Stimulated activated CD8-positive, alpha-beta memory T cell treated with anti-CD3 and anti-CD28 coated beads, Interleukin-4, amount 100 ng/mL, for 1 hour (primary cell): ENCODE measurements at places on chromosomes 1 and 21.

- DNase-seq = no peak
These were observed 68.5 kb downstream of the RBM11 start for GRCh38 chr21:14284481-14284880.

GRCh38 chr1:213154056-213154685 lies 103.1 kb downstream of the RPS6KC1 start:
- no peak for DNase-seq

DNA sequence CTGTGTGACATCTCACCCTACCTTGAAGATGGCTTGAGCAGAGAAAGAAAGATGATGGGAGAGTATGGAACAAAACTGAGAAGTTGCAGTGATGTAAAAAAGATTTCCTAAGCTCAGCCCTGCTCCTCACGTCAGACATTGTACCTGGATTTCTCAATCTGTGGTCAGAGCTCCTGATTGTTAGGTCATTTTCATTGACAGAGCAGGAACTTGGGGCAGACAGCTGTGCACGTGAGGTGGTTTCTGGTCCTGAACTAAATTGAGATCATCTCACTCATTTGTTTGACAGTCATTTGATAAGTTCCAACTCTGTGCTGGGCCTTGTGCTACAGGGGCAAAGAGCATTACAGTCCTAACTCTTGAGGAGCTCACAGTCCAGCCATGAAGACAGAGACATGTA lies 10.2 kb downstream of the TRAF3IP3 start:
- no peak for DNase-seq

DNA sequence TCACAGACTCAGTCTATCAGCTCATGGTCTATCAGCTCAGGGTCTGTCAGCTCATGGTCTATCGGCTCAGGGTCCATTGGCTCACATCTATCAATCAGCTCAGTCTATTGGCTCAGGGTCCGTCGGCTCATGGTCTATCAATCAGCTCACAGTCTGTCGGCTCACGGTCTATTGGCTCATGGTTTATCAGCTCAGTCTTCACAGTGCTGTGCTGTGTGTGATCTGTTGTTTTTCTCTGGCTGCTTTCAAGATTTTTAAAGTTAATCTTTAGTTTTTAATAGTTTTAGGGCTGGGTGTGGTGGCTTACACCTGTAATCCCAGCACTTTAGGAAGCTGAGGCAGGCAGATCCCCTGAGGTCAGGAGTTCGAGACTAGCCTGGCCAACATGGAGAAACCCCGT lies 14.4 kb downstream of the C1orf159 start:
- DNase-seq = no peak

GRCh38 chr1:116311756-116312680 lies 61.0 kb upstream of the ATP1A1 start:
- no peak for DNase-seq

- DNase-seq = no peak
These were observed 5.5 kb downstream of the TADA1 start for GRCh38 chr1:166870584-166870983.

DNA sequence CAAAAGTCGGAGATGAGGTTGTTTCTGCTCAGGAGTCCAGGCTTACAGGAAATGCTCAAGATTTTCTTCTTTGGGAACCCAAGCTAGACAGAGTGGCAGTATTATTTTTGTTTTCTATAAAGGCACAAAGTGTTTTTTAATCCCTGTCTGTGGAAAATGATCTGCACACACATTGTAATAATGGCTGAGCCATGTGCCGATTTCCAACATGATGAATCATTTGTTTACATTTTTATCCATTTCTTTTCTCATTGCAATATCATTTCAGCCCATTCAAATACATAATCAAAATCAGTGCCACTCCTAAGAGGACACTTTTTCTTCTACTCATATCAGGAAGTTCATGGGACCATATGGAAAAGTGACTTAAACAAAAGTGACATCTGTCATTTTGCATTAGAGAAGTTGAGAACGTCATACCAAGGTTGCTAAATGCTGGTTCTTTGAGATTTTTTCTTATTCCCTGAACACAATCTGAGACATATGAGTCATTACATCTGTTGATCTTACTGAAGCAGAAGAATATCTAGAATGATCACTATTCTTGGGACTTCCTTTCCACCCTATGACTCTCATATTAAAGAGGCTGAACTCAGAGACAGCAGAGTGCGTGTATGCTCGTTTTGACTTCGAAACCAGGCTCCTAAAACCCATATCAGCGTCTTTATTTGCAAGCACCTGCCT lies 44.9 kb downstream of the ACTA1 start:
- no peak for DNase-seq
